ENCODE measurements at places on chromosomes 12 and 14. TPM values are rescaled to one million over a fixed set of nuclear protein-coding genes. Genes with fewer than 3 reads are reported as not detected.

Gene PRH2
- total RNA-seq = not detected

- DNase-seq = no peak
- H3K4me3 ChIP-seq = no peak overlapping the region
- no peaks in the 10 kb centered on the region for H3K4me1 ChIP-seq
- no peaks in the 10 kb centered on the region for H3K36me3 ChIP-seq
- H3K27ac ChIP-seq = no peak overlapping the region
- no peaks in the 10 kb centered on the region for H3K27me3 ChIP-seq
Measured at GRCh38 chr14:73662487-73662943, 17.7 kb downstream of the DNAL1 start.

GRCh38 chr14:87797001-87797400 lies 196.0 kb downstream of the GALC start:
- H3K27ac ChIP-seq = no peak overlapping the region
- H3K36me3 ChIP-seq = no peaks in the 10 kb centered on the region
- no peaks in the 10 kb centered on the region for H3K27me3 ChIP-seq

Gene PRH1
- total RNA-seq = 22.3 TPM

DNA sequence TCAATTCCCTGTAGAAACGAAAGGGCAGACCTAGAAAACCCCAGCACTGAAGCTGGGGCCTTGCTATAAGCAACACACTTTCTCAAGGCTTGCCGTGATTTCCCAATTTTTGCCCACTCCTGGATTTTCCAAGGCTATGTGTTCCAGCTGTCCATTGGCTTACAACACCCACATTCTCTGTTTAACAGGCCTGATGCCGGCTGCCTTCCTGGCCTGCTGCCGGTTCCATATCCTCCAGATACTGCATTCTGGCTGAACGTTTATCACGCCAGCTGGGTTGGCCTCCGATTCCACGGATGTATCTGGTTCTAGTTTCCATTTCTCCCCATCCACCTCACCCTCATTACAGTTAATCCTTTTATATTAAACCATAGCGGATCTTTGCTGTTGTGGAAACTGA lies 2.0 kb upstream of the PCNX1 start:
- H3K36me3 ChIP-seq = no peaks in the 10 kb centered on the region
- H3K4me1 ChIP-seq = peaks cover 13% of the 10 kb centered on the region
- H3K27ac ChIP-seq = peak overlapping the region; percentile 92
- H3K27me3 ChIP-seq = no peaks in the 10 kb centered on the region
- peak; percentile 62 for DNase-seq
- no peak overlapping the region for H3K4me3 ChIP-seq

Gene ASB8
- 18.8 TPM for total RNA-seq

Gene NPAS3
- total RNA-seq = 15.4 TPM

DNA sequence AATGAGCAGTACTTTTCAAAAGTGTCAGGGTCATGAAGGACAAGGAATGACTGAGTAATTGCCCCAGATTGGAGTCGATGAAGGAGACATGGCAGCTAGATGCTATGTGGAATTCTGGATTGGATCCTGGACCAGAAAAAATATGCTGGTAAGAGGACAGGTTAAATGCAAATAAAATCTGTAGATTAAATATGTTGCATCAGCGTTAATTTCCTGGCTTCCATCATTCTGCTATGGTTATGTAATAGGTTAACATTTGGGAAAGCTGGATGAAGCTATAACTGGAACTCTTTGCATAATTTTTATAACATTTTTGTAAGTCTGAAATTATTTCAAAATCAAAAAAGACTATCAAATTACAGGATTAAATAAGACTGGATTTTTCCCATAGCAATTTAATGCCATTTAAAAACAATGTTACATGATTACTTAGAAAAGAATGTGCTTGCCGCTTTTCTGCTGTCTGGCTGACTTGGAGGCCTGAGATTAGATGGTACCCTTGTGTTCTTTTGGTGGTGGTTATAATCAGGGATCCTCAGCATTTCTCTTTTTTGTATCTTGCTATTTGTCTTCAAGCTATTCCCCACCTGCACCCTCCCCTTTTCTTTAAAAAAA lies 65.1 kb downstream of the FBXW8 start:
- H3K4me3 ChIP-seq = no peak overlapping the region
- H3K36me3 ChIP-seq = no peaks in the 10 kb centered on the region

DNA sequence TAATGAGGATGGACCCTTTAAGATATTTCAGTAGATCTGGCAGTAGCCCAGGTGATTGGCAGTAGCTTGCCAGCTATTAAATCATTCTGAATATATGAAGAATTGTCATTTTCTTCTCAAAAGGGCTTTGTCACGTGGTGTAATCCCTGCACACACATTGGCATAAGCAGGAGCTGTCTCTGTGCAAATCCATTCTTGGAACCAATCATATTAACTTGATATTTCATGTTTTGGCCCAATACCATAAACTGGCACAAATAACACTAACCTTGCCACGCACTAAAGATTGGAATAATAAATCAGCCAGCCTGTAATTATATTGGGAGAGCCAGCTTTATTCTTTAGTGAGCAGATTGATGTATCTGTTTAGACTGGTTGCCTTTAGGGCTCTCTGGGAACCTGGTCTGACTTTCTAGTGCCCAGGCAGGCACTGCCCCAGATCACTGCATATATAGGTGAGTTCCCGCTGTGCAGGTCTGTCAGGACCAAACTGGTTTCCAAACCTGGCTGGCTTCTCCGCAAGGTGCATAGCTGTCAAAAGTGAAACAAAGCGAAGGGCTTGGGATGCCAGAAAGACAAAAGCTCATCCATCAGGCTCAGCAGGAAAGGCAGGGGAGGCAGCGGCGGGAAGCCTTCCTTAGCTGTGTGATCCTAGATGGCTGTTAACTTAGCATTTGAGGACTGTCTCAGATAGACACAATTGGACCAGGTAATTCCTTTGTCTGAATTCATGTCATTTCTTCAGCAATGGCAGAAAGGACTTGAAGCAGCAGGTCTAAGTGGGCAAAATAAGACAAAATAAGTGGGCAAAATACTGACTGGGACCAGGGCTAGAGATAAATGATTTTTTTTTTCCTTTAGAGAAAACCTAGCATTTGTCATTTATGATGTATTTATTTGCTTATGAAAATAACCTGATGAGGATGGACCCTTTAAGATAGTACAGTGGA lies 128.8 kb upstream of the DYRK2 start:
- no peak for DNase-seq
- no peaks in the 10 kb centered on the region for H3K36me3 ChIP-seq
- H3K4me3 ChIP-seq = no peak overlapping the region
- no peak overlapping the region for H3K27ac ChIP-seq
- H3K4me1 ChIP-seq = peaks cover 3% of the 10 kb centered on the region
